ENCODE measurements at places on chromosomes 4 and X.

- DNase-seq = no peak
These were observed 24.3 kb upstream of the NDNF start for GRCh38 chr4:121096629-121097028.

GRCh38 chrX:1239681-1240142 is 27.3 kb upstream of the CRLF2 start:
- no peak for DNase-seq

- DNase-seq = no peak
These were observed 12.5 kb downstream of the HS3ST1 start for GRCh38 chr4:11416071-11416766.

DNA sequence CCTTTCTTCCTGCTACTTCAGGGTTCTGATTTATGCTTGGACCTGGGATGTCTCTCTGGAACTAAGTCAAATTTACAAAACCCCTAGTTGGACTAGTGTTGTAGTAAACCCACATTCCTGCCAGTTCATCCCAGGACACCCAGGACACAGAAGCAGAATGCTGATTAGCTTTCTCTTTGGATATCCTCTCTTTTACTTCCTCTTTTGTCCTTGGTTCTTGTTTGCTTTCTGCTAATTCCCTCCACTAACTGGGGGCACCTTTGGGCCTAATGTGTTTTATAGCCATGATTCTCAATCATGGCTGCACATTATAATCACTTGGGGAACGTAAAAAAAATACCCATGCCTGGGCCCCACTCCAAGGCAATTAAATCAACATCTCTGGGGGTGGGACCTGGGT is 42.5 kb downstream of the LANCL3 start:
- DNase-seq = no peak

DNA sequence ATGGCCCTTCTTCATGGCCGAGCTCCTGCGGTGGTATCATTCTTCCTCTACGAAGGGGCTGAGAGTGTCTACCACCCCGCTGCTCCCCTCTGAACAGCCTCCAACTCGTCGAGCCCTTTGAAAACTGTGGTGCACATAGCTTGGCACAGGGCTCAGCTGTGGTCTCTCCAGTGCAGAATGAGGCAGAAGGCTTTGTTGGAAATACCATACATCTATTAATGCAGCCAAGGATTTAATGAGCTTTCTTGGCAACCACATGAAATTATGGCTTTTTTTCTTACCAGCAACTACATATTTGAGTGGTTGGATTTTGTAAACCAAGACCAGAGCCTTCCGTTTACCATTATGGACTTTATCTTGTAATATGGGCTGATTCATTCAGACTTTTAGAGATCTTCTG is 61.7 kb upstream of the CBR4 start:
- DNase-seq = no peak
